Cerebellar cortex (tissue), 1 donor: ENCODE measurements at places on chromosomes 12 and 14.

DNA sequence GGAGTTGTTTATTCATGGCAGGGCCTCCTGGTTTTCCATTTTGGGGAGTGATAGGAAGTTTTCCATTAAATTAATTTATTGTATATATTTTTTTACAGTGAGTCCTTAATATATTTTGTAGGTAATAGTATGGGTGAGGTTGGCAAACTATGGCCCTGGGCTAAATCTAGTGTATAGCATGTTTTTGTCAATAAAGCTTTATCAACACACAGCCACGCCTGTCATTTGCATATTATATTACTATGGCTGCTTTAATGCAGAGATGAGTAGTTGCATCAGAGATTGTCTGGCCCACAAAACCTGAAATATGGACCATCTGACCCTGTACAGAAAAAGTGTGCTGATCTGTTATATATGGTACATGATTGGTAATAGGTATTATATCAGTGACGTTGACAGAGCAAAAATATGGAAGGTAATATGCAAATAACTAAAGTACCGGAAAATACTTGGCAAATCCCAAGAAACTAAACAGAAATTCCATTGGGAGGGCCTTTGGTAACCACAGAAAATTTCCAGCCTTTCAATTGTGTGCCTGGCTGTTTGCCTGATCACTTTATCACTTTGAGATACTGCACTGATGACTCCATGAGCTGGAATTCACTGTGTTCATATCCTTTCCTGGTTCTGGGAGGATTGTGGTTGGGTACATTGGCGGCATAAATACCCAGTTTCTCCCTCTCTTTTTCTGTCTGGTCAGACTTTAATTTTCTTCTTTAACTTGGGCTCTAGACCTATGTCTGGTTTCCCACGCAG lies 61.7 kb upstream of the RFLNA start:
- DNase-seq, result no peak

DNA sequence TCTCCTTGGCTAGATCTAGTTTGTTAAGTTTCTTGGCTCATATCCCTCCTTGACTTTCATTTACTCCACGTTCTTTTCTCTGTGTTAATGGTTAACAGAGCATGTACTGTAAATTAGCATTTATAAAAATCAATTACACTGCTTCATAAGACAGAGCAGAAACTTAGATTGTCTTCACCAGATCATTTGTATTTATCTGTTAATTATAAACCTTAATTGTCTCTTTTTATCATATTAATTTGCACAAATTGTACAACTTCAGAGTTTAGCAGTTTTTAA lies 221.2 kb upstream of the EGLN3 start:
- no peak for DNase-seq

- no peak for DNase-seq
These were observed 35.5 kb upstream of the UNC79 start for GRCh38 chr14:93395231-93395630.

GRCh38 chr14:36723530-36723929 lies 61.9 kb downstream of the PAX9 start:
- DNase-seq, result no peak

GRCh38 chr14:61925043-61925442 lies 162.8 kb downstream of the SNAPC1 start:
- DNase-seq, result peak; percentile 40

DNA sequence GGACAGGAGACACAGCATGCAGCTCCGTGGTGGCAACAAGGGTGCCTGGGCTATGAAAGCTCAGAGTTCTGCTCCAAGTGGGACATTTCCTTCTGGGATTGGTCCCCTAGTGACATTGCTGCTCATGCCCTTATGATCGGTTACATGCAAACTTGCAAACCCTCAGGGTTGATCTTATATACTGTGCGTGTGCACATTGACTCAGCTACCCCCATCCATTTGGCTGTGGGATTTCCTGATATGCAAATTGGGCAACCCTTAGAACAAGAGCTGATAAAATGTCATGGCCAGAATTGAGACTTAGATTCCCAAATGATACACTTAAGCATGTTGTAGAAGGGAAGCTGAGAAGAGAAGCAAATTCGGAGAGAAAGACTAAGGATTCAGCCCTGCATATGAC lies 72.8 kb upstream of the BDKRB2 start:
- DNase-seq, result no peak

GRCh38 chr14:92253381-92253894 lies 69.5 kb upstream of the SLC24A4 start:
- peak; percentile 59 for DNase-seq

- peak; percentile 28 for DNase-seq
These were observed 47.4 kb upstream of the BTG1 start for GRCh38 chr12:92193063-92193462.

GRCh38 chr12:65294641-65295262 lies 16.3 kb downstream of the MSRB3 start:
- DNase-seq, result no peak

GRCh38 chr12:123278101-123278627 lies 6.5 kb upstream of the CDK2AP1 start:
- DNase-seq, result no peak

DNA sequence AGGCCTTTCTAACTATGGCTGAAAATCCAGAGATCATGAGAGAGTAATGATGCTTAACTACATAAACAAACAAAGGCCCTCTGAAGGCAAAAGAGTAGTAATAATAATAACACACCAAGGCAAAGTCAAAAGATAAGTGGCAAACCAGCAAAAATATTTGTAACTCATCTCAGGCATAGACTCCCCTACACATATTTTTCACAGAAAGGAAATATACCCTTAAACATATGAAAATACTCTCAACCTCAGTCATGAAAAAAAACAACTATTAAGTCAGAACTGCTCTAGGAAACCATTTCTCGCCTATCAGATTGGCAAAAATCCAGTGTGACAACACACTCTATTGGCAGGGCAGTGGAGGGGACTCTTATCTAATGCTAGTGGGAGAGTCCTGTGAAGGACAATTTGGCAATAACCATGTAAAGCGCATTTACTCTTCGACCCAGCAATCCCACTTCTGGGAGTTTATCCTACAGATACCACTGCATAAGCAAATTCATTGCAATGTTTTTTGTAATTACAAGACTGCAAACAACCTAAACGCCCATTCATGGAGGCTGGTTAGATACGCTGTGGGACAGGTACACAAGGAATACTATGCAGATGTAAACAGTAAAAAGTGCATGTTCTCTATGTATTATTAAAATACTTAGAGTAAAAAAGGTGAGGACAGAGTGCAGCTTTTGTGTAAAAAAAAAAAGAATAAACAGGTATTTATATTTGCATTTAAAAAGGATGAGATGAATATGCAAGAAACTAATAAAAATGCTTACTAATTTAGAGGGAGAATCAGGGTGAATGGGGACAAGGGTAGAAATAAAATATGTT lies 26.0 kb upstream of the IL22 start:
- DNase-seq, result no peak

DNA sequence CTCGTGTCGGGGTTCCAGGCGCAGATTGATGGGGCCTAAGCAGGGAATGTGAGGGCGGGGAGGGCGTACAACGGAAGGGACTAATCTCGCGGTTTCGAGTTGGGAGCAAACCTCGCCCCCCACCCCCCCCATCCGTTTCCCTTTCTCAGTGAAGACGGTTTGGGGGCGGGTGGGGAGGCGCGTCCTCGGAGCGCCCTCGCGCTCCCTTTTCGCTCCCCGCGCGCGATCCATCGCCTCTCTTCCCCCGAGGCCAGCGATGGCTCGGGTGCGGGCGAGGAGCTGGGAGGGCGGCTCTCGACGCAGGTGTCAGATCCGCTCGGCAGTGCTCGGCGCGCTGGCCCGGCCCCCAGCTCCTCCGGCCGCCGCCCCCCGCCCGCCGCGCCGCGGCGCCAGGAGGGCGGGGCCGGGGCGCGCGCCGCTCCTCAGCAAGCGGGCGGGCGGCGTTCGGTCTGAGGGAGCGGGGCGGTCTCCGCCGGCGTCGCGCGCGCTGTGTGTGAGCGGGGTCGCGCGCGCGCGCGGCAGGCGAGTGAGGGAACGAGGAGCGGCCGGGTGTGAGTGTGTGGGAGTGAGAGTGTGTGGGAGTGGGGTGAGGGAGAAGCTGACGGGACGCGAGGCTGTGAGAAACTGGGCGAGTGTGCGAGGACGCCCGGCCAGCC lies at the start of gene RIMKLB:
Gene RIMKLB (plus strand): TSS at position 516 of the 656 bp plus-strand sequence. CDS start 15,876 bp downstream, outside the sequence.
- peak; percentile 74 for DNase-seq

DNA sequence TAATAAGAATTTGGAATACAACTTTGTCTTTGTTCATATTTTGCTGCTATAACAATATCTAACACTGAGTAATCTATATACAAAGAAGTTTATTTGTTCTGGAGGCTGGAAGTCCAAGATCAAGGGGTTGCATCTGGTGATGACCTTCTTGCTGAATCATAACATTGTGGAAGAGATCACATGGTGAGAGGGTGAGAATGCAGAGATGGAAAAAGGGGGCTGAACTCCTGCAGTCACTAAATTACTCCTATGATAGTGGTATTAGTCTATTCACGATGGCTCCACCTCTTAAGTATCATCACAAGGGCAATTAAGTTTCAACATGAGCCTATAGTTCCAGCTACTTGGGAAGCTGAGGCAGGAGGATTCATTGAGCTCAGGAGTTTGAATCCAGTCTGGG lies 4.5 kb upstream of the AKAP6 start:
- no peak for DNase-seq

- DNase-seq, result no peak
These were observed 44.9 kb upstream of the PLEKHG3 start for GRCh38 chr14:64659366-64659765.

GRCh38 chr12:107840186-107840585 lies 65.7 kb downstream of the ASCL4 start:
- no peak for DNase-seq

- DNase-seq, result no peak
These were observed 992 bp downstream of the CPSF2 start for GRCh38 chr14:92122761-92123160.

DNA sequence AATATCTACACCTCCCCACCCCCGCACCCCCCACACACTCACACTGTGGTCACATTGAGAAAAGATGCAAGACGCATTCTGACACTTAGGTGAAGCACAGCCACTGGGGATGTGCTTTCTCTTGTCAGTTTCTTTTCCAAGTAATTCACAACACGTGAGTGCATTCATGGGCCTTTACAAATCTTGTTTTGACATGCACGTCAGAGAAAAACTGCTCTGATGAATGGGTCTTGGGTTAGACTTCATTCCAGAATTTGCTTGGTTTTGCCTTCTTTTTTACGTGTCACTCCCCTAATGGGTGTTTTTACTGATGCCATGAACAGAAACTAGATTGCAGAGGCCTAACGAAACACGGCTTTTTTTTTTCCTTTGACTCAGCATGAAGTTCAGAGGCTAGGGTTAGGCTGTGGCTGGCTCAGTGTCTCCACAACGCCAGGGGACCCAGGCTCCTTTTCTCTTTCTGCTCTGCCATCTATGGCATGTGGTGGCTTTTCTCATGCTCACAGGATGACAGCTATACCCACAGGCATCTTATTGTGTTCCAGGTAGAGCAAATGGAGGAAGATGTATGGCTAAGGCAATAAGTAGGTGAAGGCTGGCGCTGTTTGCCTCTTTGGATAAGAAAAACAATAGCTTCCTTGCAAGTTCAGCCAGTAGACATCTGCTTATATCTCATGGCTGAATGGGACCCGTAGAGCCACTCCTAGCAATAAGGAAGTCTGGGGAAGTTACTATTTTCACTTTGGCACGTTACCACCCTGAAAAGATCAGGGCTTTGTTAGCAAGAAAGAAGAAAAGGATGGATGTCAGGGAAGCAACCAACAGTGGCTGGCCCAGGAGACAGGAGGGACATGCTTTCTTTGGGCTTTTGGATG lies 253.3 kb downstream of the SLC15A4 start:
- DNase-seq, result no peak

DNA sequence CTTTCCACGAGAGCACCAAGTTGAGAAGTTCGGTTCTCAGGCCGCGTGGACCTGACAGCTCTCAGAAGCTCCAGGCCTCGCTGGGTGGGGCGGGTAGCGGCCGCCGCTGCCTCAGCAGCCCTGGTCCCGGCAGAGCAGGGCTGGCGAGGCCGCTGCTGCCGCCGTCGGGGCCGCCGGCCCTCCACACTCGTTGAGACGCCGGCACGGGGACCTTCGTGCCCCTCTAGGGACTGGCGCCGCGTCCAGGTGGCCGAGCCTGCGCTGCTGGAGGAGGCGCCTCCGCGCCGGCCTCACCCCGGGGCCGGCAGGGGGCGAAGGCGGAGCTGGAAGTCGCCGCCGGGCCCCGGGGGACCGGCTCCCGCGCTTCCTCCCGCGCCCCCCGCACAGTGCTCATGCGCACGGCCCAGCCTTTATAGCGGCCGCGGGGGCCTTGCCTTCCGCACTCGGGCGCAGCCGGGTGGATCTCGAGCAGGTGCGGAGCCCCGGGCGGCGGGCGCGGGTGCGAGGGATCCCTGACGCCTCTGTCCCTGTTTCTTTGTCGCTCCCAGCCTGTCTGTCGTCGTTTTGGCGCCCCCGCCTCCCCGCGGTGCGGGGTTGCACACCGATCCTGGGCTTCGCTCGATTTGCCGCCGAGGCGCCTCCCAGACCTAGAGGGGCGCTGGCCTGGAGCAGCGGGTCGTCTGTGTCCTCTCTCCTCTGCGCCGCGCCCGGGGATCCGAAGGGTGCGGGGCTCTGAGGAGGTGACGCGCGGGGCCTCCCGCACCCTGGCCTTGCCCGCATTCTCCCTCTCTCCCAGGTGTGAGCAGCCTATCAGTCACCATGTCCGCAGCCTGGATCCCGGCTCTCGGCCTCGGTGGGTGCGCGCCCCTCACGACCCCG lies at the start of gene COCH:
Gene COCH (plus strand): TSS at position 440 of the 879 bp plus-strand sequence. CDS start 380 bp downstream, at position 820.
- no peak for DNase-seq

DNA sequence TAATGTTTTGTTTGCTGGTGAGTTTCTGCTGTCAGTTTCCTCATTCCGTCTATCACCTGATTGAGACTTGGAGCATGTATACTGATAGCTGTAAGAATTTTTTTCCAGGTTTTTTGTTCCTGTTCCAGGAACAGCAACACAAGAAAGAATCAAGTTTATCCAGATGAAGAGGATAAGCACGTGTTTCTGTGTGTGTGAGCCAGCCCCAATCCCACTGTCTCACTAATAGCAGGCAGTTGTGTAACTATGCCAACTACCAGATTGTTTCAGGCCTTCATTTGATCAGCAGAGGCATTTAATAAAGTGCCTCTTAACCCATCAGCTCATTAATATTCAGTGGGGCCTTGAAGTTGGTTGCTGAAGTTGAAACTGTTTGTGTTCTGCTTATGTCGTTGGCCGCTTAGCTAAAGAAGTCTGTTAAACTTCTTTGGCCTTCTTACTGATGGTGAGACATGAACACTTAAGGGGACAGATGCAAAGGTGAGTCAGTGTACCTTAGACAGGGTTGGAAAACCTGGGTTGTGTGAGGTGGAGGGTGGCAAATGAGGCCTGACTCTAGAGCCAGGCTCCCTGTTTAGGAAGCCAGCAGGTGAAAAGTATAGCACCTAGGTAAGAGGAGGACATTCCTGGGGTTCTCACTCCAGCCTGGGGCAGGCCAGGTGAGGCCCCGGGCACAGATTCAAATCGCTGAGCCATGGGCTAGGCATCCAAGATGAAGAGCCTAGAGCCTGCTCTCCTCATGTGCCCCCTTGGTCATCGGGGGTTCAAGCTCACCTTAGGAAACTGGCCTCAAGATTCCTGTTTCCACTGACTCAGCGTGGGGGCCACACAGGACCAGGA lies 3.7 kb downstream of the ANKRD13A start:
- DNase-seq, result no peak

GRCh38 chr14:34722723-34723545 lies 8.5 kb upstream of the CFL2 start:
- DNase-seq, result peak; percentile 73
